ENCODE measurements at places on chromosomes 4 and X. TPM values are rescaled to one million over a fixed set of nuclear protein-coding genes. Genes with fewer than 3 reads are reported as not detected.

ATP10D gene
- 8.4 TPM for polyA plus RNA-seq

PRR32 gene
- polyA plus RNA-seq: 173 TPM

SPATA18 gene
- polyA plus RNA-seq: 2.7 TPM

MAOB gene
- 1.0 TPM for polyA plus RNA-seq

FRAS1 gene
- 6.1 TPM for polyA plus RNA-seq

SSX4B gene
- not detected for polyA plus RNA-seq

MSANTD1 gene
- 0.46 TPM for polyA plus RNA-seq

SAP30 gene
- polyA plus RNA-seq: 10.0 TPM

PRRG3 gene
- 26.7 TPM for polyA plus RNA-seq

GRCh38 chrX:104400387-104400786 is 145.7 kb upstream of the ESX1 start:
- DNase-seq: no peak

GRCh38 chr4:73727685-73728084 is 12.7 kb upstream of the CXCL8 start:
- DNase-seq: no peak

DNA sequence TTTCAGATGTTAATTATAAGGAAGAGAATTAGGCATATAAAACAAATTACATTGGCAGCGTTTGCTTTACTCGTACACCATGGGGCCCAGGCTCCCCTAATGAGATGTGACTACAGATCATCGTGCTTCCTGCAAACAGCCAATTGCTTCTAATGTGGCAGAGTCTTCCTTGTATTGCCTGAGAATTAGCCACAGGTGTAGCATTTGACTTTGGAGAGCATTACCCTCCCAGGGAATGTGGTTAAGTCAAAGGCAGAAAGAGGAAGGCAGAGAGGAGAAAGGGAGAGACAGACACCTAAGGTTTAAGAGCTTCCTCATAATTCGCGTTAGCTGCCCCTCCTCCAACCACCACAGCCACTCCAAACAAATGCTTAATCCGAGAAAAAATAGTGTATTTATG is 97.0 kb downstream of the MID1IP1 start:
- no peak for DNase-seq

GRCh38 chrX:105424729-105425128 is 204.2 kb upstream of the TEX13A start:
- no peak for DNase-seq

DNA sequence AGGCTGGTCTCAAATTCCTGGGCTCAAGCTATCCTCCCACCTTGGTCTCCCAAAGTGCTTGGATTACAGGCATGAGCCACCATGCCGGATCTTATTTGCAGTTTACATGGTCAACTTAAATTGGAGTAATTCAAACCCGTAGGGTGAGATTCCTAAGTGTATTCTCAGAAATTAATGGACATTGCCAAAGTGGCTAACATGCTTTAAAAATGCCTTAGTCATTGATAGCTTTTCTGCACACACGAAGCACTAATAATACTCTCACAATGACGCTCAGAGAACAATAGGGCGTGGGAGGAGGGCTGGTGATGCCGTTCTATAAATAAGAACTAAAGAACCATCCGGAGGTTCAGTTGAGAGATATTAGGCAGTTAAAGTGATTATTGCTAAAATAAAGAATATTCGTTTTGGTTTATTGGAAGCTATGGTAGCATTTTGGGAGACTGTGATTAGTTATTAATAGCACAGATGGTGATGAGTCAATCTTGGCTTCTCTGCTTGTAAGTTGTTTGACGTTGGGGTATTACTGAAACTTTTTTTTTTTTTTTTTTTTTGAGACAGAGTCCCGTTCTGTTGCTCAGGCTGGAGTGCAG is 79.1 kb downstream of the TRAPPC11 start:
- DNase-seq: no peak

DNA sequence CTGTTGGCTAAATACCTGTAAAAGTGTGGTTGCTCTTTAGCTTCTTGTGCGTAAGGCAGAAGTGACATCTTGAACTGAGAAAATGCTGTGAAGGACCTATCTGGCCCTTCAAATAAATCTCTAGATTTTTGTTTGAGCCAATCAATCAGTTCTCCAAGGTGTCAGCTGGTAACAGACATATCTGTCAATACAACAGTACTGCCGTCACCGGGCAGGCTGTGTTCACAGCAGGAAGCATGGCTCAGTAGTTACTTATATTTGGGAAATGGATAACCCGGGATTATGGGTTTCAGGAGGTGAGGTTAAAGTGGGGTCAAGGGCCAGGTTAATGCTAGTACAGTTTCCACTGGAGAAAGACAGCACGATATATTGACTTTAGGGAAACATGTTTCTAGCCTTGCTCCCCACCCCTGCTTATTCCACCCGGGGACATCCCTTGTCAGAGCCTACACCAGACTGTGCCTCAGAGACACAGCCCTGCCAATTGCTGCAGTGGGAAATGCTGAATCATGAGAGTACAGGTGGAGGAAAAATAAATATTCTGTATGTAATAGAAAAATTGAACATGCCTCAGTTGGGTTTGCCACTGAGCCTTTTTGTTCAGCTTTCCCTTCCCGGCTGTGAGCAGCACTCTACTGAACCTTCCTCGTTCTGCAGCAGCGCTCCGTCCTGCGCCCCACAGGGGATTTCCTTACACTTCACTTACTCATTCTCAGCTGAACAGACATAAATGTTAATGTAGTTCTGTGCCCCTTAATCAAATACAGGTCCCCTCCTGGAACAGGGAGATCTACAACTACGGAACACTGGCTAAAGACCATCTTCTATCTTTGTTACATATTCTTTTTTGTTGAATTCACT is 121.1 kb downstream of the MGST2 start:
- DNase-seq: no peak

- DNase-seq: no peak
These were observed 26.4 kb downstream of the PRIMPOL start for GRCh38 chr4:184675821-184676492.

GRCh38 chrX:68835468-68835867 is 6.6 kb downstream of the EFNB1 start:
- DNase-seq: no peak

DNA sequence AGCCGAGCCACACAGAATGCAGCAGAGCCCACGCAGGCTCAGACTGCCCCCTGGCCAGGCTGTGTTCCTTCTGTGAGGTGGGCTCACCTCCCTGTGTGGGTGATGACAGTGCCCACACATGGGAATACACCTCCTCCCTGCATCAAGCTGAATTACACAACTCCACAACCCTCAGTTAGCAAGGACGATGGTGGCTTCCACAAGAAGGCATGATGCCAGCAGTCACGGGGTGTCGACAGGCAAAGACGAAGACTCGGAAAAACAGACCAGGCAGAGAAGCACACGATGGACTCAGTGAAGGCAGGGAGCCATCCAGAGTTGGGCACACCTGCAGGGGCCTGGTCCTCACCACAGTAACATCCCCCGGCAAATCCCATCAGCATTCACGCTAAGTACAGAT is 12.1 kb downstream of the LETM1 start:
- no peak for DNase-seq

- no peak for DNase-seq
These were observed 79.6 kb downstream of the MAPK10 start for GRCh38 chr4:86280246-86280645.

DNA sequence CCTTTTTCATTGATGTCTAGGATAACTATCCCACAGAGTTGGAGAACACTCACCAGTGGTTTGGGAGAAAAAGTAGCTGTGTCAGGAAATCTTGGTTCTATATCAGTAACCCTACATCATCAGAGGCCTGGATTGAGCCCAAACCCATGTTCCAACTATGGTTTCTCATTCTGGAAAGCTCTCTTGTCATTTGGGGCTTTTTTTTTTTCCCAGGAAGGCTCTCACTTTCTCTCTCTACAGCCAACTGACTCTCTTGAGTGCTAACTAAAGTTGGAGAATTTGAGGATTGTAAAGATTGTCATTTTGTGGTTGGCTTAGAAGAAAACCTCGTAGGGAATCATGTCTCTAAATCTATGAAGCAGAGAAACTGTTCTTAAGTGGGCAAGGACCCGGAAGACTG is 228.2 kb upstream of the DIPK2B start:
- no peak for DNase-seq

GRCh38 chrX:133369065-133369464 is 46.2 kb downstream of the GPC4 start:
- DNase-seq: no peak

DNA sequence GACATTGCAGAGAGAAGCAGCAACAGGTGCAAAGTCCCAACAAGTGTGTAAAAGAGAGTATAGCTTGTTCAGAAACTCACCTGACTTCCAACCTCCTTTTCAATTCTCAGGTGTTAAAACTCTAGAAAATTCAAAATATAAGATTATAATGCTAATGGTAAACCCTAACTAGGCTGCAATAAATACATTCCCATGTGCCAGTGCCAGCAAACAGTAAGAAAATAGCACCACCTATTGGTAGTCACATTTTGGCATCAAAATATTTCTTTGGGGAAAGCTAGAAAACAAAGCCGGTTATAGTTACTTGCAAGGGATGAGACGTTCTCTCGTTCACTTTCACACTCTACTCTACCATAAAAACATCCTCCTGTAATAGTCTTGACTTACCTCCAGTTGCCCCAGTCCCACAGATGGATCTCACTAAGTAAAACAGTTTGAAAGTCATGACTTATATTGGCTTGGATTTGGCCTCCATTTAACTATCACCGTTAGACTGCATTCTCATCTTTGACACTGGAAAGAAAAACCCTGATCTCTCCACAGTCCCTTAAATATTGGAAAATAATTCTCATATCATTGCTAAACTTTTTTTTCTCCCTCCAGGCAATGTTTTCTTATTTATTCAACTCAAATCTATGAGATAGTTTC is 9.6 kb downstream of the BMP3 start:
- DNase-seq: peak; percentile 72

DNA sequence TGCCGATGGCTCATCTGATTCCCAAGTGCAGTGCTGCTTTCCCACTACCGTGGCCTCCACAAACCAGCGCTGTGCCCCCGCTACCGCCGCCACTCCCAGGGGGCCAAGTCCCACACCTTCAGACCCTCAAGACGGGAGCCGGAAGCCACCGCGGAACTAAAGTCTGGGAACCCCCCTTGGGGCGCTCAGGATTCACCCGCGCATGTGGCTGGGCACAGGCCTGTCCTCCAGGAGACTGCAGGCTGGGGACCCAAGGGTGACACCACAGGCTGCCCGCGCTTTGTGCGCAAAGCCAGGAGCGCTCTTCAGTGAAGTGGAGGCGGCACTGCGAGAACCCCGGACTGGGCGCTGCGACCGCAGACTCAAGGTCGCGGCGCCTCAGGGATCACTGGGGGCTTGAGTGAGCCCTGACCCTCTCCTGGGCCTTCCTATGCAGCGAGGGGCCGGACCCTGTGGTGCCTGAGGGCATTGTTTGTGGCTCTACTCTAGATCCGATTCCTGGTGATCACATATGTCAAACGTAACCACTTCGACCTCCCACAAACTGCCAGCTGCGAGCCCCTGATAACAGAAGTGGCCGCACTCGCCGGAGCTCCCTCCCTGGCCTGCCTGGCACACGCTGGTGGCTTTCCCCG is 20.4 kb upstream of the TBC1D14 start:
- DNase-seq: no peak

DNA sequence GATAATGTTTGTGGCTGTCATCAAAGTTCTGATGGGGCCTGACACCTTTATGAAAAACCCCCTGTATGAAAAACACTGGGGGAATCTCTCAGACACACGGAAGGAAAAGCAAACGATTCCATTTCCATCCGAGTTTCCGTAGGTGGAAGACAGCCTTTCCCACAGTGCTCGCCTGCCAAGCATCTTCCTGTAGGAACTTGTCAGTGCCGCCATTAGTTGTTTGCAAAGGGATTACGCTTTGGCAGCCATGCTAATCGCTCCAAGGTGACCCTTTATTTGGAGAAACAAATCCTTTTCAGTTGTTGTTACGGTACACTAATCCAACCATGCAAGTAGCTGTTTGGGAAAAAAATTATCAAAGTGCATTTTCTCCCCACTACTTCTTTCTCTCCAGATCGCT is 44.4 kb upstream of the STOX2 start:
- no peak for DNase-seq

DNA sequence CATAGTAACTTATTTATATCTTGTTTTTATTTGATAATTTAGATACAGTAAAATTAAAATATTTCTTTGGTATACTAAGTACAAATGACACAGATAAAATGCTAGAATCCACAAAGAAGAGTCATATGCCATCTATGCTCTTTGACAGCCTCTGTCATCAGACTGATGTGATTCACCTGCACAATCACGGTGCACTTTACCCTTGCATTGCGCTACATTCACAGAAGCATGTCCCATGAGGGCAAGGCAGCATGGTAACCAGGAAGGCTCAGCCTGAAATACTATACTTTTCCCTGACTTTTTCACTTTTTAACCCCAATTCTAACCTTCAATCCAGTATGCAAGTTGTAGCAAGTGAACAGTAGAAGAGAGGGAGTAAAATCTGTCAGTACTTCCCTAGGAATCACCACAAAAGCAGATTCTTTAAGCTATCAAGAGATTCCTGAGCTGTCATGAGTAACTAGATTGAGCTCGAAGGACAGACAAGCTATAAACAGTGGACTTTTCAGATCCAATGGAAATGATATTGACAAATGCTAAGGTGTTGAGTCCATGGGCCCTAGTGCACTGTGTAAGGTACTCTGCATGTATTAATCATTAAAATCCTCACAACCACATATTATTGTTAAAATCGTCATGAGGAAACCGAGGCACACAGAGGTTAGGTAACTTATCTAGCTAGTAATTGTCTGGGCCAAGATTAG is 14.2 kb downstream of the SEC24D start:
- no peak for DNase-seq

DNA sequence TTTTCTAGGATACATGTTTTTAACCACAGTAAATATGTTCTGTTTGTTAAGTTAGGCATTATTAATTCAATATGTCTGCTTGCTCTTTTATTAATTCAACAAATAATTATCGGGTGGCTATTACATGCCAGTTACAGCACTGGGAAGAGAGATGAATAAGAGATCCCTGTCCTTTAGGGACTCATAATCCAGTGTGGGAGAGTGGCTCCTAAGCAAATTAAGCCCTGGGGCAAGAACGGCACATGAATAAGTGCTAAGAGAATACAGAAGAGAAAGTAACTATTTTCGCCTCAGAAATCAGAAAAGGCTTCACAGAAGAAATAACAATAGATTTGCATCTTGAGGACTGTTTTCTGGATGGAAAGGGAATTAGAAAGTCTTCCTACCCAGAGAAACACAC is 236.7 kb downstream of the NR3C2 start:
- DNase-seq: no peak

DNA sequence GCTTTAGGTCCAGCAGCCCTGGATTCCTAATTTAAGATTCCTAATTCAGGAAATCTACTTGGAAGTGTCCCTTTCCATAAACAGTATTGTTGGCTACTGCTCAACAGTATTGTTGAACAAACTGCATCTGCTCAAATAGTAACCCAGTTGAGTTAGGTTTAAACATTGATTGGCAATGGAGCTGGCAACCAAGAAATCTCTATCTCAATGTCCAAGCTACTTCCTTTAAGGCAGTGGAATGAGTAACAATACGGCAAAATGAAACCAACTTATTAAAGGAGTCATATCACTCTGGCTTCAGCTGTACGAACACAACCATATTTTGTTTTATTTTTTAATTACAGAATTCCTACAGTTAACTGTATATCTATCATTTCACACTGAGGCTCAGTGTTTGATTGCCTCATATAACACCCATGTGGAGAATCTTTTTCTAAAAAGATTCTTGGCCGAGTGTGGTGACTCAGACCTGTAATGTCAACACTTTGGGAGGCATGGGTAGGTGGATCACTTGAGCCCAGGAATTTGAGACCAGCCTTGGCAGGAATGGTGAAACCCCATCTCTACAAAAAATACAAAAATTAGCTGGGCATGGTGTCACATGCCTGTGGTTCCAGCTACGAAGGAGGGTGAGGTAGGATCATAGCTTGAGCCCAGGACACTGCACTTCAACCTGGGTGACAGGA is 71.7 kb upstream of the IL13RA1 start:
- DNase-seq: no peak

All from muscle of back (tissue), 13 donors.